Hematopoietic multipotent progenitor cell treated with erythropoietin and hydrocortisone succinate and interleukin-3 and kit ligand, for 17 days (in vitro differentiated cells): ENCODE measurements at places on chromosomes 2 and 18.

DNA sequence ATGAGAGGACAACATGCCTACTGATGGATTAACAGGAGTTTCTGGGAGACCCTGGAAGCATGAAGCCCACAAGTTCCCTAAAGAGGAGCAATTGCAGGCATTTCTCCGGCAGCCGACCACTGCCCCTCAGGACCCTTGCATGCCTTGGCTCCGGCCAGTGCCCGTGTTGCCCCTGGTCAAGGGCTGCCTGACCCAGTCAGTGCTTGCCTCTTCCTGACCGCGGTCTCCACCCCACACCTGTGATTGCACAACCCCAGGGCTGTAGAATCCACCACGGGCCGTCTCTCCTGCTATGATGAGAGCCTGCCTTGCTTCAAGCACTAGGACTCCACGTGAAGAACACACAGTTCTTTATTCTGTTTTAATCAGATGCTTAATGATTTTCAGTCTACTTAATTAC lies 127.5 kb downstream of the GLI2 start:
- DNase-seq, result no peak

DNA sequence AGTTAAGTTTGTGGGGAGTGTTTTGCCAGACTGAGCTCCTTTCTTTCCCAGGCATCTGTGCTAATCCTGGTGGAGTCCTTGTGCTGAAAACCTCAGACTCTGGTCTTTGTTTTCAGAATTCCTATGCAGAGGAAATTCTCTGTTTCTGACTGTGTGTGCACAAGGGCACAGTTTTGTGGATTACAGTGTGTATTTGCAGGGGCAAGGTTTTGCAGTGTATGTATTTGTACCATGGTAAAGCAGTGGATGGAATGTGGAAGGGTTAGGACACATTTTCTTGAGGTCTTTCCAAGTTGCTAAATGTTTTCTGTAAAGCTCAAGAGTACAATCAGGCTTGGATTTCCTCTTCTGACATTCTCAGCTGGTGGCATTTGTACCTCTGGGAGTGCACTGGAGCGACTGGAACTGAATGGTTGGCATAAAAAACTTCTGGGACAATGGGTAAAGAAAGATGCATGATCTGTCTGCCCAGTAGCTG lies 139.5 kb upstream of the RND3 start:
- DNase-seq, result no peak

DNA sequence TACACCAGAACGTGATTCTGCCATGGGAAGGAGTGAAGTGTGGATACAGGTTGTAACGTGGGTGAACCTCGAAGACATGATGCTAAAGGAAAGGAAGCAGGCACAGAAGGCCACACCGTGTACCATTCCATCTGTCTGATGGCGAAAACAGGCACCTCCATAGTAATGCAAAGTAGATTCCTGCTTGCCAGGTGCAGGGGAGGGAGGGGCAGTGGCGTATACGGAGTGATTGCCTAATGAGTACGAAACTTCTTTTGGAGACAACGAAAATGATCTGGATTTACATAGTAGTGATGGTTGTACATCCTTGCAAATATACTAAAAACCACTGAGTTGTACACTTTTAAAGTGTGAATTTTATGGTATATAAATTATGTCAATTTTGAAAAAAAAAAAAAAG lies 106.7 kb downstream of the GBX2 start:
- DNase-seq, result no peak

DNA sequence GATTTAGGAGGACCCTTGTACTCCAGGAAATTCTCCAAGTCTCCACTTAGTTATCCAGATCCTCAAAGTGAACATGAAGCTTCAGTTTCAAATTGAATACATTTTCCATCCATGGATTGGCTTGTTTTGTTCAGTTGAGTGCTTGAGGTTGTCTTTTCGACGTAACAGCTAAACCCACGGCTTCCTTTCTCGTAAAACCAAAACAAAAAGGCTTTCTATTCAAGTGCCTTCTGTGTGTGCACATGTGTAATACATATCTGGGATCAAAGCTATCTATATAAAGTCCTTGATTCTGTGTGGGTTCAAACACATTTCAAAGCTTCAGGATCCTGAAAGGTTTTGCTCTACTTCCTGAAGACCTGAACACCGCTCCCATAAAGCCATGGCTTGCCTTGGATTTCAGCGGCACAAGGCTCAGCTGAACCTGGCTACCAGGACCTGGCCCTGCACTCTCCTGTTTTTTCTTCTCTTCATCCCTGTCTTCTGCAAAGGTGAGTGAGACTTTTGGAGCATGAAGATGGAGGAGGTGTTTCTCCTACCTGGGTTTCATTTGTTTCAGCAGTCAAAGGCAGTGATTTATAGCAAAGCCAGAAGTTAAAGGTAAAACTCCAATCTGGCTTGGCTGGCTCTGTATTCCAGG lies at the start of gene CTLA4:
Gene CTLA4, plus strand, starts transcription at position 211 of the 640 bp plus-strand sequence. Its CDS starts 172 bp downstream, at position 383.
- no peak for DNase-seq

GRCh38 chr2:240948905-240949790 lies 43.0 kb downstream of the CROCC2 start:
- no peak for DNase-seq

DNA sequence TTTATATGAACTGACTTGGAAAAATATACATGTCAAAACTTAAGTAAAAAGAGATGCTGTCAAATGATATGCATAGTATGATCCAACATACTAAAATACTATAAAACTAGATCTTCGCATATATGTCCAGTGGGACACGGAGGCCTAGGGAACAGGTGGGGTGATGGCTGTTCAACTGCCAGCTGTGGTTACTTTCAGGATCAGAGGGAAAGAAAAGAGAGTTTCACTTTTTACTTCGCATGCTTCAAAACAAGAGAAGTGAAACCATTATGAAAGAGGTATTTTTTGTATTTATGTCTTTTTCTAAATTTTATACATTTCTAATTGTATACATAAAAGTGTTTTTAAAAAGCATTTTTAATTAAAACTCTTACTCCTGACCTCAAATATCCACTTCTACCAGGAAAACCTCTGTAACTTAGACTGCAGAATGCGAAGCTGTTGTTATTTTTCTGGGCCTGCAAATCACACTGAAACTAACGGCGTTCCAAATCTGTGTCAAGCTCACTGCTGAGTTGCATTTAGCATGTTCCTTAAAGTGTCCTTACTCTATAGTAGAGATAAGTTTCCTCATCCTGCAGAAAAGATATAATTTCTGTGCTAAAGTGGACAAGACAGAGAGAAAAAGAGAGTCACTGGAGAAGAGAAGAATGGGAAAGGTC lies 97.8 kb upstream of the SLC35G4 start:
- DNase-seq, result no peak
